ENCODE measurements at places on chromosomes 3 and 15. TPM values are rescaled to one million over a fixed set of nuclear protein-coding genes. Genes with fewer than 3 reads are reported as not detected.

DMXL2 gene
- total RNA-seq: 5.3 TPM

NMD3 gene
- 45.8 TPM for total RNA-seq

SOX14 gene
- not detected for total RNA-seq

MST1 gene
- 4.7 TPM for total RNA-seq

CCDC39 gene
- not detected for total RNA-seq

GPR160 gene
- 65.5 TPM for total RNA-seq

DNA sequence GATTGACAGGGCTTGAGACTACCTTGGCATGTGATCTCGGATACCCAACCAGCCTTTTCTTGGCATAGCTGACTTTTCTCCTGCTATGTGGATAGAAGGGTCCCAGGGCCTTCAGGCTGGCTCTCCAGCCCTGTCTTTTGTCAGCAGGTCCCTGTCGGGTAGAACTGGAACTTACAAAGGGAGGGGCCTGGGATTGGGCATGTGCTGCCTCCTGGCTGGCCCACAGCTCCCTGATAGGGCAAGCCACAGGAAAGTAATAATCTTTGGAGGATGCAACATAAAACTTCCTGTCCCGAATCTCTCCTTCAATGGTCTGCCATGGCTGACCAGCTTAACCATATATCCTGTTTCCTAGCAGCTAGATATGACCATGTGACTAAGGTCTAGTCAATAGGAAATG lies 89.1 kb downstream of the ABHD5 start:
- DNase-seq: no peak

DNA sequence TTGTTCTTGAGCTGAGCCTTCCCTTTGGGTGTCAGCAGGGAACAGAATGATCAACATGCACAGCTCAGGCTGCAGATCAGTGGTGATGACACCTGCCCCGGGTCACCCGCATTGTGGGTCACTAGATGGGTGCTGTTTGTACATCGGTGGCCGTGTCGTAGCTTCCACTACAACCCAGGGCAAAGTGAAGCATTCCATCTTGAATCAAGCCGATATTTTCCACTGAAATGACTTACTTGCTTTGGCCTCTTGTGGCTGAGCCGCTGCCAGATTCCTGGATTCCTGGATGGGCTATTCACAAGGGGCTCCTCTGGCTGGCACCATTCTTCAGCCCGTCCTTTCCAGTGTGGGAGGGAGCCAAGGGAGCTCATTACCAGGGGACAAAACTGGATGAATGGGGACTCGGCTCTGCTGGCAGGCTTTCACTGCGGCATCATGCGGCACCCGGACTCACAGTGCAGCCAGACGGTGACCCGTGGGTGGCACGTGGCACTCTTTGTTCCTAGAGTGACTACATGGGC lies 65.6 kb downstream of the SLCO3A1 start:
- no peak for DNase-seq

GRCh38 chr15:55698653-55699052 lies 44.3 kb downstream of the PRTG start:
- DNase-seq: no peak

- no peak for DNase-seq
These were observed 37.9 kb downstream of the CLK3 start for GRCh38 chr15:74653426-74654102.

DNA sequence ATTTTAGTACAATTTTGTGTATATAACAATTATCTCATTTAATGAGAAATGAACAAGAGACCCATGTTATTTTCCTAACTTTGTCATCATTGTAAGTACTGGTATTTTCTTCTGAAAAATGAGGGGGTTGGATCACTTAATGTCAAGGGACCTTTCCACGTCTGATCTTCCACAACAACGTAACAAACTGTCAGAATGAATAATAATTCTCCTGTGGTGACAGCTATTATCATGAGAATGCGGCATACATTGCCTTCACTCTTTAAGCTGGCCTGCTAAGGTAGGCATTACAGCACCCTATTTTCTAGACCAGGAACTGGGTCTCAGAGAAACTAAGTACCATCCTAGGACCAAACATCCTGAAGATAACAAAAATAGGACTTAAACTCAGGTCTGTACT lies 31.5 kb upstream of the MINAR1 start:
- no peak for DNase-seq

DNA sequence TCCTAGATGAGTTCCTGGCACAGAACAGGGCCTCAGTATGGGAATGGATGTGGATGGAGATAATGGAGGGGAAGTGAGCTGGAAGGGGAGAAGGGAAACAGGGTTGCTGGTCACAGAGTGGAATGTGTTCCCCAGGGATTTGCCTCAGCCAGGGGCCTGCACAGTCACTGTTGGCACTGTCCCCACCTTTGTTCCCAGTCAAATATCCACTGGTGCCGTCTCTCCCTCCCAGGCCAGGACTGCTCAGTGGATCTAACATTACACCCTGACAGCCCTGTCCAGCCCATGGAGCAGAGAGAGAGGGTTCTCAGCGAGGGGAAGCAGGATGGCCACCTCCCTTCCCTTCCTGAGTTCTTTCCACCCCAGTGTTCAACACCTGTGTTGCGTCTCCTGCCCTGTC lies 1.5 kb upstream of the PPP1R2 start:
- no peak for DNase-seq

GRCh38 chr3:47525617-47526016 lies 12.1 kb upstream of the ELP6 start:
- DNase-seq: no peak

DNA sequence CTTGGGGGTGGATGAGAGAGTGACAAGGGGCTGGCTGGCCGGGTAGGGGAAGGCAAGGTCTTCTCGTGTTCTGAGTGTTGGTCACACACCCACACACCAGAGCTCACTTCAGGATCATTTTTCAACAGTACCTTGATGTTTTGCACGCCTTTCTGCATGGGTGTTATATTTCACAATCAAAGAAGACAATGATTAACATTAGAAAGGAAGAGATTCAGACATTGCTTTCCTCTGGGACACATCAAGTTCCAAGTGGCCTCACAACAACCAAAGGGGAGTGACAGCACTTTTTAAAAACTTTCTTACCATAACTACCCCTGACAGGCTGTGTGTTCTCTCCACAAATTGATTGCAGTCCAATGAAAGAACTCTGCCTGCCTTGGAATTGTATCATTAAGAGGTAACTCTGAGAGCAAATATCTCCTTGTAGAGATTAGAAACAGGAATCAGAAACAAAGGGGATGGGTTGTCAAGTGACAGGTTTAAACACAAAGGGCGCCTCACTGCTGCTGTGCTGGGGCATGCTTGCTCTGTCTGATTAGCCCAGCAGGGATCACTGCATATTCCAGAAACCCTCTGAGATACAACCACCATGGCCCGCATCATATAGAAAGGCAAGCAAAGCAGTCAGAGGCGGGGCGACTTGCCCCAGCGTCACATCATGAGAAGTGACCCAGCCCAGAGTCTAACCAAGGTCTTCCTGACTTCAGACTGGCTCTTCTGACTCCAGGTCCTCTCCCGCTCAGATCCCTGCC lies 230.8 kb downstream of the FEZF2 start:
- DNase-seq: no peak

DNA sequence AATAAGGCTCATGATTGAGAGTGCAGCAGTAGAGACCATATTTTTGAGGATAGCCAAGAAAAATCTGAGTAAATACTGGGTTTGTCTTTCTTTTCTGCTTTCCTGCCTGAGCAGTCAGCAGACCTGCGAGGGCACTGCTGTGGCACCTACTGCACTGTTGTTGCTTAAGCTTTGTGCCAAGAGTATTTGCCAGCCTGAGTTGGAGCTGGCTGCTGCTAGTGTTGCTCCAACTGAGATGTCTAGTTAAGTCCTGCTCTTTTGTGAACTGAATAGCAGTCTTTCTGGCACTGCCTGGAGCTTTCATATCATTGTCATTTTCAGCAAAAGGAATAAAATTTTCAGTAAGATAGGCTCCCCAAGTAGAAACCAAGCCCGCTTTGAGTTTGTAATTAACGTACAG lies 214.5 kb upstream of the P2RY1 start:
- DNase-seq: no peak

DNA sequence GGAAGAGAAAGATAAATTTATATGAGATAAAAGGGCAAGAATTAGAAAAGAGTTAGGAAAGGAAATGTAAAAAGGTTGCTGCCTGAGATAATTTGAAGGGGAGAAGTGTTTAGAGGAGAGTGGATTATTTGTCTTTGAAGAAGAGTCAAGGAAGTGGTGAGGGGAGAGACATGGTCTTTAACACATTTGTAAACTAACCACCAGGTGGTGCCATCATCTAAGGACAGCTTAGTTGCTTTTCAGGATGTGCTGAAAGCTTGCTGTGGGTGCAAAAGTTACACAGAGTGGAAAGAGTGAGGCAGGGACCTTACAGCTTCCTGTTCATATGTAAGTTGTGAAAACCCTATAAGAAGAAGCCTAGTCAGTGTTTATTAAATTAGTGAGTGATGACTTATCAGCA lies 114.1 kb upstream of the DNAJC19 start:
- no peak for DNase-seq

- no peak for DNase-seq
These were observed 616.7 kb upstream of the NAALADL2 start for GRCh38 chr3:174242311-174243041.

Measured in activated B cell treated with CpG ODN at 0.5 μM for 24 hours (primary cell).